NB4 (cell line): ENCODE measurements at places on chromosomes 11 and 22.
A peak's percentile ranks its signal among the peaks of the same experiment; 100 is the strongest.

DNA sequence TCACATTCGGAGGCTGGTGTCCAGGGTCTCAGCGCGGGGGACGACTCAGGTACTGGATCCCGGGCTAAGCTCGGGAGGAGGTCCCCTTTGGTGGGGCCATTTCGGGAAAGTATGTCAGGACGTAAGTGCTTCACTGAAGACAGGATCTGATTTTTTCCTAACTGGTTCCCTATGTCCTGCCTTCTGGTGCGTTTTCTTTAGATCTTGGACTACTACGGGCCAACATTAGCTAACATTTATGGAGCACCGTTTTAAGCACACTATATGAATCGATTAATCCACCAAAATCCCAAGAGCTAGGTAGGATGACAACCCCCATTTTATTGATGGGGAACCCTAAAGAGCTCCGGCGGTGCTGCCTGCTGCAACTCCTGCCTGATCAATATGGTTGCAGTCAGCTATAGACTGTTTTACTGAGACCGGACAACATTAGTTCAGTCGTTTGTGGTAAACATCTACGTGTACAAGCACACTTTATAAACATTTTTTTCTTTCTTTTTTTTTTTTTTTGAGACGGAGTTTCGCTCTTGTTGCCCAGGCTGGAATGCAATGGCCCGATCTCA is 17.0 kb upstream of the WDR74 start:
- peak; percentile 40 for DNase-seq

- DNase-seq: no peak
Observed at GRCh38 chr22:29985912-29986311, 94.4 kb upstream of the HORMAD2 start.

DNA sequence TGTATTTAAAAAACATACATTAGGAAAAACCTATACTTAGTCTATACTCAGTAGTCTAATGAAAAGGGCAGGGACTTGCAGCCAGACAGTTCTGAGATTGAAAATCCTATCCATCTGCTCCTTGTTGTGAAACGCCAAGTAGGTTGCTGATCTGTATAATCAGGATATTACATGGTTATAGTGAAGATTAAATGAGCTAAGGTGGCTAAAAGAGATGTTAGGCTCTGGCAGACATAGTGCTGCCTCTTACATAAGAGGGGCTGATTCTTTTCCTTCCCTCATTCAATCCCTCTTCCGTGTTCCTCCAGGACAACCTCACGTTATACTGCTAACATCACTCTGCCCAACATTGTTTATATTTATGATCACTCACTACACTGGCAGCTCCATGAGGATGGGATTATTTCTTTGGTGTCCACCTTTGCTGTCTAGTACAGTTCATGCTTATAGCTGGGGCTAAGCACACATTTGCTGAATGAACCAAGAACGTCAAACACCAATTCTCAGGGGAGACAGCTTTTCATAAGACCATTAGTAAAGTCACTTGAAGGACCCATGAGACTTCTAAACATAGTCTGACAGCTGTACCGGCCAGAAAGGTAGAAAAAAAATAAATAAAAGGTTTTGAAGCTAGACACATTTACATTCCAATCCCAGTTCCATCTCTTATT is 46.3 kb downstream of the GAB2 start:
- DNase-seq: peak; percentile 58

GRCh38 chr11:27203077-27203647 is 159.9 kb downstream of the CCDC34 start:
- DNase-seq: no peak

- DNase-seq: peak; percentile 77
Observed at GRCh38 chr11:65204646-65205601, 23.2 kb downstream of the CAPN1 start.

DNA sequence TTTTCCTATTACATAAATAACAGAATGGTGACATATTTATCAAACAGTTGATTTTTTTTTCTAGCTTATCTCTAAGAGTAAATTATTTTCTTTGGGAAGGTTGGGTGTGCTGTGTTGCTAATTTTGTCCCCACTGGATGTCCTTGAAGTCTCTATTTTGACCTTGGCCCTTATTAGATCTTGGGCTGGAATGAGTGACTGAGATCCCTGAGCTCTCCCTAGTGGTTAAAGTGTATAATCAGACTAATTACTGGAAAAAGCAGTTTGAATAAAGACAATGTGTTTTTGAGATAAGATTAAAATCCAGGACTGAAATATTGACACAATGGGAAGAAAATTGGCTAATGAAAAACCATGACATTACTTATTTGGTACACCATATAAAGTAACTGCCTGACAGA is 56.1 kb downstream of the AASDHPPT start:
- DNase-seq: no peak

DNA sequence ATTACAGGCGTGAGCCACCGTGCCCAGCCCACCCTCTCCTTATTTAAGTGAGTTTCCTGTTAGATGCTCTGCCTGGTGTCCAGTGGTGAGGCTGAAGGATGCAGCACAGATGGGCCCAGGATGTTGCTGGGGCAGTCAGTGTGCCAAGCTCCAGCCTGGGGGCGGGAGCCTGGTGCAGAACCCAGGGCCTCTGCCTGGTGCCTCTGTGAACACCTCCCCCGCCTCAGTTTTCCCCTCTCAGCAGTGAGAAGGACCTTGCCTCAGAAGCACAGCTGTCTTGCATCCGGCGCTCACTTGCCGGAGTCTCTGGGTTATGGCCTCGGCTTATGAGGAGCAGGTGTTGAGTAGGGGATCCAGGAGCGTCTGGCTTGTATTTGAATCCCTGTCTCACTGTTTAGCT is 116.2 kb downstream of the KIAA1671 start:
- DNase-seq: no peak

DNA sequence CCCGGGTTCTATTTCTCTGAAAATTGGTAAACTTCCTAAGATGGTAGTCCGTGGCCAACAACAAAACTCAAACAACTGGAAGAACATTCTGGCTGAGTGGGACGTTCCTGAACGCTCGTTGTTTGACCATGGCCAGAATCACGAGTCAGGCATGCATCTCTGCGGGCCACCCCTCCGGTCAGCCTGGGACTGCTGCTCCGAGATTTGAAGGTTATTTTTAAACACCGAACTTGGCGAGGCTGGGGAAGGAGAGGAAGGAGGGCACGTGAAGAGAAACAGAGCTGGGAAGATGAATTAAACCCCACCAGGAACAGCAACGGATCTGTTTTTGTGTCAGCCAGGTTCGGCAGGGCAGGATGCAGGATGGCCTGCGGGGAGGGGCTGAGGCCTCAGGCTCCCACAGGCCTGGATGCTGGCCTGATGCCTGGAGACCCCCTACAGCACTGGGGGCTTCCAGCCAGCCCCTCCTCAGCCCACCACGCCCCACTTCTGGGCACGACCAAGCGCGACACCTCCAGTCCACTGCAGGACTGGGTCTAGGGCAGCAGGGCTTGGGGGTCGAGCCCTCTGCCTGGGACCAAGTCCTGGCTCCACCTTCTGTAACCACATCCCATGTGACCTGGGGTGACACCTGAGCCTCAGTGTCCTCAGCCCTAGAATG is 5.1 kb downstream of the SHISAL1 start:
- no peak for DNase-seq

GRCh38 chr22:46737105-46737975 is 712 bp downstream of the CERK start:
- DNase-seq: peak; percentile 68

DNA sequence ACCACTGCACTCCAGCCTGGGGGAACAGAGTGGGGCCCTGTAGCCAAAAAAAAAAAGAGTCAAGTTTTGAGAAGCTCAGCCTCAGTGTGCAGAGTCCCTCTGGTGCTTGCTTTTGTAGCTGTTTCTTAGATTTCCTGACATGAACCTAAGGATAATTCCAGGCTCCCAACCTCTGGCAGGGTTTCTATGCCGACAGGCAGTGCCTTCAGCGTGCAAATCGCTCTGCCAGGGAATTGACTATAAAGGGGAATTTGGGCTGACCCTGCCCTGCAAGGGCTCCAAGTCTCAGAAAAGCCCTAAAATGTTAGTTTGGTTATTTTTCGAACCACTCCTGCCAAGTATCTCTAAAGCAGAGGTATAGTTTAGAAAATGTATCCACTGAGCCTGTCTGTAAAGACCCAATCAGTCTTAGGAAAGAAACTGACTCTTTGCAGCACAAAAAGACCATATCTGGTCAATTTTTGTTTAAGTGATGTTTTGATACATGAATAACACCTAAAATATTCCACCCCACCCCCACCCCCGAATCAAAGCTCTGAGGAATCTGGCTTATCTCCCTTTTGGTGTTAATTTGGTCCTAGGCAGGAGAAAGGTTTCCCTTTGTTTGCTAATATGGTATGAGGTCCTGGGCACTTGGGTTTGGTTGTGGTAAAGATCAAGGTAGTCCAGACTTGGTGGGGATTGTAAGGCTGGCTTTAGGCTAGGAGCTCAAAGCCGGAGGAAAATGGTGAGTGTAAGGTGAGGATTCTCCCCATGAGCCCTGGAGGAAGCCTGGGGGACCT is 49.7 kb downstream of the ANO1 start:
- DNase-seq: no peak

DNA sequence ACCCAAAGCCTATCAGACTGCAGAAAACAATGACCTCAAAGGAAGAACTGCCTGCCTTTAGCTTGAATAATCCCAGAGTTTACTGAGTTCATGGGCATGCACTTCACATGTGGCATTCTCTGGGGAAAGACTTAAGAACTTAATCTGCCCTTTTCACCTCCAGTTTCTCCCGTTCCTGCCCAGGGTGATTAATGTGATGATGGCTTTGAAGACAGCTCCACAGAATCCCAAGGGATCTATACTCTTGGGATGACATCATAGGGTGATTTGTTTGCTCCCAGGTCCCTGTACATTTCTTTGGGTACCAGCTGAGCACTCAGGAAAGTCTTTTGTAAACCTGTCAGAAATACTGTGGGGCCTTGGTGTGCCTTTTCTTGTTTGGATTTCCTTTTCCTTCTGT is 14.0 kb downstream of the FJX1 start:
- no peak for DNase-seq

DNA sequence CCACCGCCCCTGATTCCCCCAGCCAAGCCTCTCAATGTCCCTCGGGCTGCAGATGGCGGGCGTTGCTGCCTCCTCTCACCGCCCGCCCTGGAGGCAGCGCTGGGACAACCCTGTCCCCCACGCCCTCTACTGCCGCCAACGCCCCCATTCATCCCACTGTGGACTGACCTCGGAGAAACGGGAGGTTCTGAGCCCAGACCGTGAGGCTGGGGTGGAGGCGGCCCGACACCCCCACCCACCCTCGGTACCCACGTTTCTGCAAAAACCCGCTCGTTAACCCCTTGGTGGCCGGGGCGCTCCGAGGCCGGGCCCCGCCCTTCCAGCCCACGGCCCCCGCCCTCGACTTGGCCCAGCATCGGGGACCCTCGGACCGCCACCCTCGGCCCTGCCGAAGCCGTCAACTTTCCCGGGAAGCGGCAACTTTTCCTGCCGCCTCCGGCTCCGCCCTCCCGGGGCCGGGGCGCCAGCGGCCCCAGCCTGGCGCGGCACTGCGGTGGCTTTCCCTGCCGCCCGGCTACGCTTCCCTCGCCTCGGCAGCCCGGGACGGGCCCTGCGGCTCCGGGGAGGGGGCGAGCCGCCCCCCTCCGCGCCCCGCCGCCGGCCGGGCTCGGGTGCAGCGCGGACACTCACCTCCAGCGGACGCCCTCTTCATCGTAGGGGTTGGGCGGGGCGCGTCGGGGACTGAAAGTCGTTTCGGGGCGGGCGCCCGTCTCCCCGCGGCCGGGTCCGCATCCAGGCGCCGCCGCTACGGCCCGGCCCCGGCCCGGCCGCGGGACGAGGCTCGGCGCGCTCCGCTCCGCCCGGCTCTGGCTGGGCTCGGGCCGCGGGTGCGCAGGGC is 458 bp downstream of the RTN4R start:
- peak; percentile 70 for DNase-seq

GRCh38 chr11:83139310-83139709 is 17.6 kb upstream of the PCF11 start:
- DNase-seq: no peak

DNA sequence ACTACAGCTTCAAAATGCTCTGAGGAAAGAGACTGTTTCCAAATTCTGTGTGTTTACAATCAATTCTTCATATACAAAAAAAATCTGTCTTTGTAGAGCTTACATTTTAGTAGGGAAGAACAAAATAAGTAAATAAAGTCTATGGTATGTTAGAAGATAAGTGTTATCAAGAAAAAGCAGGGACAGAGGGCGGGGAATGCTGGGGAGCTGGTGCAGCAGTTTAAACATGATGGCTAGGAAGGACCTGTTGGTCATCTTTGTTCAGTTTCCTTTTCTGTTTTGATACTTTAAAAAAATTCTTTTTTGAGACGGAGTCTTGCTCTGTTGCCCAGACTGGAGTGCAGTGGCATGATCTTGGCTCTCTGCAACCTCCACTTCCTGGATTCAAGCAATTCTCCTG is 16.1 kb downstream of the TMEM25 start:
- DNase-seq: no peak

DNA sequence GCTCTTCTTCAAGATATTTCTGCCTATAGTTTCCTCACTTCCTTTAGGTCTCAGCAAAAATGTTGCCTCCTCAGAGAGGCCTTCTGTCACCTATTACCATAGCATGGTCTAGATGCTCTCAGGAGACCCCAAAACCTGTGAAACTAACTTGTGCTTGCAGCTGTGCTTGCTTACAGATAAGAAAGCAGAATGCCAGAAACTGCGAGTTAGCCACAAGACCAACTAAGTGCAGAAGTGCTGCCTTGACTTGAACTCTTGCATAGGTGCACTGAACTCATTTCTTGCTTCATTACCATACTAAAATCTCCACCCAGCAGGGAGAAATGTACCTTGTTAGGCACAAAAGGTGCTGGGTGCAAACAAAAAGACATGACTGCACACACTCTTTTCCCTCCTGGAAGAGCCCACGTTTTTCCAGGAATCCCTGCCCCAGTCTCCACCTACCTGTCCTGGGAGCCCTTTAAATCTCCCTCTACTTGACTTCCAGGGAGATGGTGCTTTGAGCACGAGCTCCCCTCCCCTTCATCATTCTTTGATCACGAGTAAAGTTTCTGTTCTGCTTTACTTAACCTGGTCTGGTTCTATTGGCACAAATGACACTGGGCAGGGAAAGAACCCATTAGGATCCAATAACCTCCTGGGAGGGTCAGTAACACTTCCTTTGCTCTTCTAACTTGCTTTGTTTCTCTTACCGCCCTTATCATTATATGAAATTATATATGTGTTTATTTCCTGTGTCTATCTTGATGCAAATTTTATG is 137.7 kb upstream of the DDI1 start:
- DNase-seq: no peak

DNA sequence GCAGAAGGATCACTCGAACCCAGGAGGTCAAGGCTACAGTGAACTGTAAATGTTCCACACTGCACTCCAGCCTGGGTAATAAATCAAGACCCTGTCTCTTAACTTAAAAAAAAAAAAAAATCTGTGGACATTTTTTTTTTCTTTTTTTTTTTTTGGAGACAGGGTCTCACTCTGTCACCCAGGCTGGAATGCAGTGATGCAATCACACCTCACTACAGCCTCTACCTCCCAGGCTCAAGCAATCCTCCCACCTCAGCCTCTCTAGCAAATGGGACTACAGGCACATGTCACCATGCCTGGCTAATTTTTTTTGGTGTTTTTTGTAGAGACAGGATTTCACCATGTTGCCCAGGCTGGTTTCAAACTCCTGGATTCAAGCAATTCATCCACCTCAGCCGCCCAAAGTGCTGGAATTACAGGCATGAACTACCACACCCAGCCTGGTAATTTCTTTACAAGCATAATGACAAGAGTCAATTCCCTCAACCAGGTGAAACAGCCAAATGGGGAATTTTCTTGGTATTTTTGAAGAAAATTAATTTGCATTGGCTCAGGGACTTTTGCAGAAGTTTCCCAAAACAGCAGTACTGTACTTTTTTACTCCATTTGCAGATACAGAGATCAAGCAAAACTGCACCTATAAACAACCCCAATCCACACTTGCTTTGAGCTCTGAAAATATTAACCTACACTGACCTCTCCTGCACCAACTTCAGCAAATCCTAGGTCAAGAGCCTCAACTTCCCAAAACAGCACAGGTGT is 44.0 kb downstream of the MRTFA start:
- DNase-seq: no peak

- DNase-seq: peak; percentile 52
Observed at GRCh38 chr11:120801801-120802689, 221.9 kb upstream of the TBCEL start.
